ENCODE measurements at places on chromosomes 3 and 15. TPM values are rescaled to one million over a fixed set of nuclear protein-coding genes. Genes with fewer than 3 reads are reported as not detected.

DNA sequence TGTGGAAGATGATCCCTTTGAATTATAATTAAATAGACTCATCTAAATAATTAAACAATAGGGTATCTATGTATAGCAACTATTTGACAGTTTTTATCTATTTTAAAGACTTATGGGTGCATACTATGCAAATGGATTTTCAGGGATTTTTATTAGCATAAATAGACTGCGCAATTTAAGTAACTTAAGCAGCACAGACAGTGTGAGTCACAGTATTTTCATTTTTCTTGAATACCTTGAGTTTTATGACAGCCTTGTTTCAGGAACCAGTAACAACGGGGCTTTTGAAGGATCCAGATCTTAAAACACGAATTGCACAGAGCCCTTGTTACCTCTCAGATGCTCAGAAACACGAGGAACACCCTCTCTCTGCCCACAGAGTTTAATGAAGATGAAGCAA, 175.5 kb upstream of the CD96 start:
- no peak overlapping the region for H3K4me3 ChIP-seq
- H3K4me1 ChIP-seq, result no peaks in the 10 kb centered on the region
- peaks cover 6% of the 10 kb centered on the region for H3K36me3 ChIP-seq
- no peaks in the 10 kb centered on the region for H3K27me3 ChIP-seq

GRCh38 chr15:51186891-51187290, 92.2 kb upstream of the TNFAIP8L3 start:
- peaks cover 7% of the 10 kb centered on the region for H3K27me3 ChIP-seq
- H3K4me1 ChIP-seq, result no peaks in the 10 kb centered on the region
- H3K4me3 ChIP-seq, result no peak overlapping the region
- no peak for DNase-seq
- no peak overlapping the region for H3K27ac ChIP-seq
- no peaks in the 10 kb centered on the region for H3K36me3 ChIP-seq

GRCh38 chr3:58135712-58136543, 74.8 kb downstream of the DNASE1L3 start:
- H3K4me1 ChIP-seq, result no peaks in the 10 kb centered on the region
- H3K4me3 ChIP-seq, result no peak overlapping the region
- DNase-seq, result no peak
- peaks cover 18% of the 10 kb centered on the region for H3K36me3 ChIP-seq
- H3K27me3 ChIP-seq, result no peaks in the 10 kb centered on the region

GRCh38 chr3:71893702-71894479, 108.9 kb upstream of the PROK2 start:
- no peaks in the 10 kb centered on the region for H3K36me3 ChIP-seq
- H3K4me1 ChIP-seq, result no peaks in the 10 kb centered on the region
- no peak overlapping the region for H3K27ac ChIP-seq

- H3K27ac ChIP-seq, result no peak overlapping the region
- no peak overlapping the region for H3K4me3 ChIP-seq
- no peaks in the 10 kb centered on the region for H3K4me1 ChIP-seq
- H3K27me3 ChIP-seq, result peaks cover 2% of the 10 kb centered on the region
These were observed 407.2 kb upstream of the LMCD1 start for GRCh38 chr3:8094415-8094814.

DNA sequence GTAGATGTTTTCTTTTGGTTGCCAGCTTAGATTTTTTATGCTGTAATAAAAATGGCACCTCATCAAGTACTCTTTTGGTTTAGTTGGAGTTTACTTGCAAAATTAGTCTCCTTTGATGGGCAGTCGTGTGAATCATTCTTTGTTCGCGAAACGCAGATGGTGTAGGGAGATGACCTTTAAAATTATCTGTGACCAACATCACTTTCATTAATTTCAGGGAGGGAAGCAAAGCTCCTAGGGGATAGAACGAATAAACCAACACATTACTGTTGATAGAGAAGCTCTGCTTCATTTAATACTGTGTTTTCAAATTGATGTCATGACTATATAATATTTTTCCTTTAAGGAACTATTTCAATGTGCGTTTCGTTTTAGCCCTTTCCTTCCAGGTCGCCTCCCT, 67.4 kb downstream of the USP13 start:
- H3K4me3 ChIP-seq, result no peak overlapping the region
- H3K27me3 ChIP-seq, result no peaks in the 10 kb centered on the region
- H3K4me1 ChIP-seq, result no peaks in the 10 kb centered on the region
- H3K27ac ChIP-seq, result no peak overlapping the region
- peaks cover 9% of the 10 kb centered on the region for H3K36me3 ChIP-seq
- DNase-seq, result no peak

DNA sequence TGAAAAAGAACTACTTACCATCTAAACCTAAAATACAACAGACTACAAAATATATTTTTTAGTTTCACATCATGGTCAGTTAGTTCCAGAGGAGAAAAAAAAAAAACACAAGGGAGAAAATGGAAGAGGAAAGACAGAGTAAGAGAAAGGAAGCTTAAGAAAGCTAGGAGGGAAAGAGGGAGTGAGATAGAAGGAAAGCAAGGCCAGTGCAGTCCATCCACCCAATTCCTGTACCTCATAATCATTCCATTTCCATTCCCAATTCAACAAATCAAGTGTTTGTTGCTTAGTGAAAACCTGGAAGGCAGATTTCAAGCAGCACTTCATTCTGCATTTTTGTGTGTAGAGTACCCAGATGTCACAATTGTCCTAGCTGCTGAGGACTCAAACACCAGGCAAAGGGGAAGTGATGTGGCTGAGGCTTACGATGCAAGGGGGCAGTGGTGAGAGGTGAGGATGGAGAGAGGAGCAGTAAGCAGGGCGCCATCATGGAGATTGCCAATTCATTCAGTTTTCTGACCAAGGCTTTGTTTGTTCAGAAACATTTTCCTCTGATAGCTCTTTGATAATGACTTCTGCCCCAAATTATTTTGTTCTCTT, 83.6 kb upstream of the GSK3B start:
- no peak for DNase-seq
- no peaks in the 10 kb centered on the region for H3K4me1 ChIP-seq
- H3K27ac ChIP-seq, result no peak overlapping the region
- no peaks in the 10 kb centered on the region for H3K27me3 ChIP-seq

DNA sequence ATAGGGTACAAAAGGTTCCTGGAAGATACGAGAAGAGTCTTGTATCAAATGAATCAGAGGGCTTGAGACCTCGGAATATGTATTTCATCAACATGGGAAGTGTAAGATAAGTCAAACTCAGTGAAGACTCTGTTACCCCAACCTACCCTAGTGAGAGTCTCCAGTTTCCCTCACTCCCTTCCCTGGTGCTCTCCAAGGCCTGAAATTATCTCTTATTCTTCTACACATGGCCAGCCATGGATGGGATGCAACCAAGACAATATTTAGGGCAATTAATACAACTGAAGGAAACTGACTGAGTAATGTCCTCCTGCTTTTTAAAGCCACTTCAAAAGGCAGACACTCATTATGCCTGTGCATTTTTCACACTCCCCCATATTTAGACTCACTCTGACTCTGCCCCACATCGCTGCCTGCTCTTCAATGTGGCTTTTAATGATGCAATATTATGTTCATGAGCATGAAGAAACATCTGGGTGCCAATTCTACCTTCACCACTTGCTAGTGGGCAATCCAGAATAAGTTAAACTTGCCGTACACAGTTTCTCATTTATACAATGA, 137.1 kb upstream of the THBS1 start:
- H3K4me3 ChIP-seq, result no peak overlapping the region
- H3K36me3 ChIP-seq, result no peaks in the 10 kb centered on the region
- H3K27me3 ChIP-seq, result peaks cover 11% of the 10 kb centered on the region
- H3K27ac ChIP-seq, result no peak overlapping the region

- H3K36me3 ChIP-seq, result peaks cover 6% of the 10 kb centered on the region
- peak overlapping the region; percentile 54 for H3K4me3 ChIP-seq
- peak; percentile 90 for DNase-seq
- peaks cover 50% of the 10 kb centered on the region for H3K4me1 ChIP-seq
These were observed 42.9 kb downstream of the IDH2 start for GRCh38 chr15:90059208-90059985.

- no peak overlapping the region for H3K4me3 ChIP-seq
- H3K27me3 ChIP-seq, result no peaks in the 10 kb centered on the region
- no peak for DNase-seq
- H3K27ac ChIP-seq, result no peak overlapping the region
- no peaks in the 10 kb centered on the region for H3K4me1 ChIP-seq
- H3K36me3 ChIP-seq, result no peaks in the 10 kb centered on the region
These were observed 222.4 kb upstream of the WNT5A start for GRCh38 chr3:55709411-55710012.

- H3K27me3 ChIP-seq, result no peaks in the 10 kb centered on the region
- H3K4me1 ChIP-seq, result no peaks in the 10 kb centered on the region
- no peak for DNase-seq
- H3K27ac ChIP-seq, result no peak overlapping the region
These were observed 560.0 kb upstream of the CFAP20DC start for GRCh38 chr3:59609657-59610348.

DNA sequence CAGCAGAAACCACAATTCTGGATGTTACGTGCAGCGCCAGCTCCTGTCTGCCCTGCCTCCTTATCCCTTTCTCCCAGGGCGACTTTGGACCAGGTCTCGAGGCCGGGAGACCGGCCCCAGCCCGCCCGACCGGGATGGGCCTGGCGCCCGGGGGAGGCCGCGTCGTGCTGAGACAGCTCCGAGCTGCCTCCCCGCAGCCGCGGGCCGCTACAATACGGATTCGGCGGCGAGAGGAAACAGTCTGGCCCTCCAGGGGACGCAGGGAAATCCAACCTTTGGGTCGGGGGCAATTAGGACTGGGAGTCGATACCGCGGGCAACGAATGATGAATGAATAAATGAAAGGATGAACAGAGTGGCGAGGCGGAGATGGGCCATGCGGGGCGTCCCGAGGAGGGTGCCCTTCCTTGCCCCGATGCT, 537 bp downstream of the GRAMD2A start:
- peaks cover 43% of the 10 kb centered on the region for H3K36me3 ChIP-seq
- peak overlapping the region; percentile 5 for H3K4me3 ChIP-seq
- H3K27me3 ChIP-seq, result peaks cover 13% of the 10 kb centered on the region
- H3K4me1 ChIP-seq, result peaks cover 14% of the 10 kb centered on the region
- DNase-seq, result no peak
- no peak overlapping the region for H3K27ac ChIP-seq

DNA sequence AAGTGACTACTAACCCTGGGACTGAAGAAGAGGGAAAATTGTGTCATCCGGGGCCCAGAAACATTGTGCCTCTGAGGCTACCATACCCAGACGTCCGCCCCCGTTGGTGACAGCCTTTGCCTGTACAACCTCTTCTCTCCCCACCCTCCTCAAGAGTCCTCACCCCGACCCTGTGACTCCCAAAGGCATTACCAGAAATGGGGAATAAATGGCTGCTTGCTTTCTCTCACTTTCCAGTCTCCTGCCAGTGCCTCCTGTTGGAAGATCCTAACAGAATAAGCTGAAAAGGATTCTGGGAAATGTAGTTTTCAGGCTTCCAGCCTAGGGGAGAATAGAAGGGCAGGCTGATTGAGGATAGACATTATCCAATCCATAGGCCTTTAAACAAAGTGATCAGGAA, 30.8 kb upstream of the SLC25A36 start:
- H3K27me3 ChIP-seq, result peaks cover 4% of the 10 kb centered on the region
- H3K27ac ChIP-seq, result no peak overlapping the region
- DNase-seq, result peak; percentile 5
- H3K36me3 ChIP-seq, result no peaks in the 10 kb centered on the region
- no peaks in the 10 kb centered on the region for H3K4me1 ChIP-seq

- no peaks in the 10 kb centered on the region for H3K27me3 ChIP-seq
- DNase-seq, result no peak
- H3K36me3 ChIP-seq, result no peaks in the 10 kb centered on the region
- H3K4me3 ChIP-seq, result no peak overlapping the region
- no peak overlapping the region for H3K27ac ChIP-seq
These were observed 115.8 kb downstream of the GABRG3 start for GRCh38 chr15:27086805-27087204.

GRCh38 chr15:74995182-74995778, at the start of gene SCAMP5:
TSS of gene SCAMP5 (plus strand) at chr15:74995563. CDS start at chr15:75011840, 16,277 bp downstream.
- no peak within 1 kb of the TSS for H3K27ac ChIP-seq
- H3K4me3 ChIP-seq, result peak within 1 kb of the TSS; percentile 68
- no peaks in the 10 kb centered on the region for H3K36me3 ChIP-seq
- H3K4me1 ChIP-seq, result peaks cover 11% of the 10 kb centered on the region
- peak; percentile 96 for DNase-seq

- H3K27me3 ChIP-seq, result no peaks in the 10 kb centered on the region
- DNase-seq, result no peak
- H3K27ac ChIP-seq, result no peak overlapping the region
- H3K36me3 ChIP-seq, result peaks cover 10% of the 10 kb centered on the region
- no peak overlapping the region for H3K4me3 ChIP-seq
These were observed 7.8 kb downstream of the CD80 start for GRCh38 chr3:119551598-119551997.

DNA sequence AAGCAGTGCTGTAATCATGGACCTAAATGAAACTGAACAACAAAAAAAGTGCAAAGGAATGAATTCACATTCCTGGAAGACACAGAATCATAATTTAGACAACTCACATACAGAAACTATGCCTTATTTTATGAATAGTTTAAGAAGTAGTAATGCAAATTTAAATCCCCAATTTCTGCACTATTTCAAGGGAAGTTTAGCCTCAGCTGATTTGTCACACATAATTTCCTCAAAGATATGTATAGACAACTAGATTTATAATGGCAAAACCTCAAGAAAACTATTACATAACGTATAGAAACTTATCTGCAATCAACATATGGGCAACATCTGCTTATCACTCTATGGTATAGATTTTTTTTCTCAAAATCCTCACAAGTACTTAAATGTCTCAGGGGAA, 7.8 kb upstream of the PTX3 start:
- H3K4me3 ChIP-seq, result no peak overlapping the region
- peaks cover 5% of the 10 kb centered on the region for H3K27me3 ChIP-seq
- H3K27ac ChIP-seq, result no peak overlapping the region
- H3K36me3 ChIP-seq, result no peaks in the 10 kb centered on the region
- no peaks in the 10 kb centered on the region for H3K4me1 ChIP-seq

DNA sequence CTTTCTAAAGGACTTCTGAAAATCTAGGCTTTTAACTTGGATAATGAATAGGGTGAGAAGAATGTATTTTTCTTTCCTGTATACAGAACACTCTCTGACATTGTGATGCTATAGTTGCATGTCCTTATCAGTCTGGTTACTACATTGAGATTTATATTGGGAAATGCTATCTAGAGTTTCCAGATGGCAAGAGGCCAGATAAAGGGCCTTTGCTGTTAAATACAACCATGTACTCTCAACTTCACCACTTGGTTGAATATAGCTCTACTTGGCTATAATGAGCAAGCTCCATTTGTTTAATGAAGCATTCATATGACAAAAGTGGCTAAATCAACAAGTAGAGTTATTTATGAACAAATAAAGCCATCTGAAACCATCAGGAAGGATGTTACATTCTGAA, 91.0 kb downstream of the IGSF11 start:
- H3K4me3 ChIP-seq, result no peak overlapping the region
- H3K36me3 ChIP-seq, result no peaks in the 10 kb centered on the region
- peaks cover 50% of the 10 kb centered on the region for H3K4me1 ChIP-seq
- DNase-seq, result no peak

- no peak overlapping the region for H3K27ac ChIP-seq
- H3K36me3 ChIP-seq, result no peaks in the 10 kb centered on the region
- no peak for DNase-seq
- no peak overlapping the region for H3K4me3 ChIP-seq
- peaks cover 7% of the 10 kb centered on the region for H3K27me3 ChIP-seq
These were observed 67.9 kb downstream of the ATP8B4 start for GRCh38 chr15:50050986-50051743.

- no peak overlapping the region for H3K4me3 ChIP-seq
- H3K4me1 ChIP-seq, result peaks cover 15% of the 10 kb centered on the region
- no peak overlapping the region for H3K27ac ChIP-seq
- no peaks in the 10 kb centered on the region for H3K27me3 ChIP-seq
These were observed 356.0 kb downstream of the SHQ1 start for GRCh38 chr3:72492240-72492639.

COL6A6 gene
- not detected for total RNA-seq

DISP2 gene
- total RNA-seq, result 0.20 TPM

SAMD7 gene
- not detected for total RNA-seq

PTX3 gene
- not detected for total RNA-seq

BCHE gene
- not detected for total RNA-seq

GRIP2 gene
- total RNA-seq, result not detected

FES gene
- 4.6 TPM for total RNA-seq

DNAJB8 gene
- total RNA-seq, result not detected

WDR53 gene
- total RNA-seq, result 16.2 TPM

SLC28A1 gene
- total RNA-seq, result not detected

ASB14 gene
- total RNA-seq, result not detected
